ENCODE measurements at places on chromosomes 4 and X. TPM values are rescaled to one million over a fixed set of nuclear protein-coding genes. Genes with fewer than 3 reads are reported as not detected.

Gene ATP10D
- 24.0 TPM for polyA plus RNA-seq

Gene TNIP2
- polyA plus RNA-seq, result 59.0 TPM

Gene MAGEA8
- polyA plus RNA-seq, result not detected

Gene CLCN4
- polyA plus RNA-seq, result 4.3 TPM

Gene RAB39B
- polyA plus RNA-seq, result 8.2 TPM

Gene CPLX1
- polyA plus RNA-seq, result not detected

Gene SPANXD
- polyA plus RNA-seq, result not detected

Gene CCNQ
- polyA plus RNA-seq, result 26.7 TPM

Gene GYPE
- 1.1 TPM for polyA plus RNA-seq

Gene ASB9
- 0.84 TPM for polyA plus RNA-seq

Gene P2RY10
- 60.6 TPM for polyA plus RNA-seq

Gene P2RY8
- 58.0 TPM for polyA plus RNA-seq

Gene USP53
- polyA plus RNA-seq, result 2.5 TPM

Gene SAT1
- polyA plus RNA-seq, result 51.6 TPM

Gene MAGT1
- 59.1 TPM for polyA plus RNA-seq

Gene FBXL5
- polyA plus RNA-seq, result 42.2 TPM

Gene NKRF
- polyA plus RNA-seq, result 9.0 TPM

Gene FRG2
- not detected for polyA plus RNA-seq

Gene PABPC5
- not detected for polyA plus RNA-seq

Gene NELFA
- 37.3 TPM for polyA plus RNA-seq

Gene SLC2A9
- 2.3 TPM for polyA plus RNA-seq

Gene GPC4
- 0.17 TPM for polyA plus RNA-seq

Gene BLTP1
- 3.6 TPM for polyA plus RNA-seq

Gene MND1
- polyA plus RNA-seq, result 55.0 TPM

Gene PRDM8
- polyA plus RNA-seq, result 0.09 TPM

Gene KCNE5
- polyA plus RNA-seq, result 0.40 TPM

Gene DCTD
- 79.9 TPM for polyA plus RNA-seq

Gene NMU
- not detected for polyA plus RNA-seq

Gene PASD1
- polyA plus RNA-seq, result not detected

Gene XAGE2
- polyA plus RNA-seq, result not detected

Gene HTRA3
- not detected for polyA plus RNA-seq

Gene ADGRG4
- polyA plus RNA-seq, result not detected

Gene HTATSF1
- polyA plus RNA-seq, result 47.3 TPM

Gene RBMXL3
- not detected for polyA plus RNA-seq

Gene FRAS1
- 0.08 TPM for polyA plus RNA-seq

Gene ARHGEF6
- polyA plus RNA-seq, result 13.8 TPM

Gene RAB33A
- 36.2 TPM for polyA plus RNA-seq

Gene VSIG1
- polyA plus RNA-seq, result not detected

Gene EXOC1L
- polyA plus RNA-seq, result not detected

Gene NEUROG2
- polyA plus RNA-seq, result 0.66 TPM

Gene FAM47A
- polyA plus RNA-seq, result not detected

Gene POF1B
- polyA plus RNA-seq, result 1.0 TPM

Gene CT45A5
- polyA plus RNA-seq, result not detected

Gene GPR143
- polyA plus RNA-seq, result not detected

Gene GLRA3
- polyA plus RNA-seq, result not detected

Gene TMPRSS11B
- polyA plus RNA-seq, result not detected

Gene UBE2K
- polyA plus RNA-seq, result 141 TPM

Gene NSUN7
- polyA plus RNA-seq, result 0.15 TPM

Gene DKK2
- not detected for polyA plus RNA-seq

Gene ANOS1
- polyA plus RNA-seq, result 0.20 TPM

Gene XAGE1A
- not detected for polyA plus RNA-seq
